ENCODE measurements at places on chromosomes 7 and 10.

- no peak for DNase-seq
These were observed 25.0 kb downstream of the ADARB2 start for GRCh38 chr10:1712314-1712713.

DNA sequence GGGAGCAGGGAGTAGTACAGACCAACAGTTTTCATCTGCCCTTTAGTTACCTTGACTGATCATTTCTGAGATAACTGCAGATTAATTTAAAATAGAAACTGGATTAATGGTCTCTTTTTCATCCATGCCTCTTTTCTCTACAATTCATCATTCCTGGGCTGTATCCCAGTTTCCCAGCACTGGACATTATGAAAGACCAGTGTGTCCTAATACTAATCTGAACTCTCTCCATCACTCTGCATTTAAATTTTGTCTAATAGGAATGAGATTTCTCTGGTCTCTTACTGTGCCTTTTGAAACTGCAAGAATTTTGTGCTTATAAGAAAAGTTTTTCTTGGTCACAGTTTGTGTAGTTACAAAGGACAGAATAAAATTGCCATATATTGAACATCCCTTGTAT lies 12.7 kb downstream of the PLEKHA8 start:
- DNase-seq, result no peak

GRCh38 chr10:4070184-4070583 lies 285.2 kb upstream of the KLF6 start:
- DNase-seq, result no peak

DNA sequence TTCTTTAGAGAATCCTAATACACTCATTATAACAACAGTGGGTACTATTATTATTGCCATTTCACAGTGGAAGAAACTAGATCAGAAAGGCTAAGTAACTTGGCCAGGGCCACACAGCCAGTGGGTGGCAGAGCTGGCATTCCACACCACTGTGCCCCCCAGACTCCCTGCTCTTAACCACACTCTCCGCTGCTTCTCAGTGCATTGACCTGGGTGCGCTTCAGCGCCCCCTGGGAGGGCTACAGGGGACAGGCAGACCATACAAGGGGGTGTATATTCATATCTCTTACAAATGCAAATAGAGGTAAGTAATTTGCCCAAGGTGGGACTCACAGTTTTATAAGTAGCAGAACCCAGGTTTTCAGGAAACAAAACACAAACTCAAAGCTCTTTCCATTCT lies 77.0 kb upstream of the NMT2 start:
- no peak for DNase-seq

Measured in T1000 (cell line).